NCI-H1092 treated with DMSO at 0.1 percent for 48 hours (cell line): ENCODE measurements at places on chromosomes 13 and 19.

- DNase-seq: no peak
These were observed 4.3 kb downstream of the NDFIP2 start for GRCh38 chr13:79485014-79485811.

- no peak for DNase-seq
These were observed 214.0 kb downstream of the UQCRFS1 start for GRCh38 chr19:28998974-28999373.

- no peak for DNase-seq
These were observed 684.8 kb downstream of the DIAPH3 start for GRCh38 chr13:59478908-59479307.

DNA sequence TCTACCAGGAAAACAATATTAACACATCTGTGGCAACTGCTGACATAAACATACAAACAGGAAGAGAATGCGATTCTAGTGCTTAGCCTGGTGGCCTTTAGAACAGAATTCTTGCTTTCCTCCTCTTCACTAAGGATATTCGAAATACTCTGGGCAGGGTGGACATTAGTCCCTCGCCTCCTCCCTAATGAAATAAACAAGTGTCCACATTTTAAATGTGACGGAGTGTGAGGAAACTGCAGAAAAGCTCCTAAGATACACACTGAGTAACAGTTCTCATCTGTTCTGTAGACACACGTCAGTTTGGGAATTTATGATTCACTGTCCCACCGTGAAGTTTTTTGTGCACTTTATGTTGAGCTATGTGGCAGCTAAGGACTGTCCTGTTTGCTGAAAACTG lies 639 bp downstream of the STARD13 start:
- no peak for DNase-seq

- DNase-seq: no peak
These were observed 897.0 kb downstream of the EFNB2 start for GRCh38 chr13:105638426-105638825.
